ENCODE measurements at places on chromosomes 2 and 18. TPM values are rescaled to one million over a fixed set of nuclear protein-coding genes. Genes with fewer than 3 reads are reported as not detected.

SULT1C4 gene
- total RNA-seq, result 3.6 TPM

DES gene
- 30,562 TPM for total RNA-seq

RBMS1 gene
- total RNA-seq, result 69.2 TPM

ACVR1C gene
- total RNA-seq, result 0.33 TPM

NOSTRIN gene
- total RNA-seq, result 13.3 TPM

REEP1 gene
- total RNA-seq, result 79.5 TPM

FBXO11 gene
- total RNA-seq, result 43.8 TPM

CDK15 gene
- total RNA-seq, result 0.81 TPM

PPP4R3B gene
- 77.8 TPM for total RNA-seq

FABP1 gene
- total RNA-seq, result not detected

CNOT11 gene
- 22.1 TPM for total RNA-seq

PPP1R7 gene
- total RNA-seq, result 63.5 TPM

EIF2B4 gene
- total RNA-seq, result 64.2 TPM

DNA sequence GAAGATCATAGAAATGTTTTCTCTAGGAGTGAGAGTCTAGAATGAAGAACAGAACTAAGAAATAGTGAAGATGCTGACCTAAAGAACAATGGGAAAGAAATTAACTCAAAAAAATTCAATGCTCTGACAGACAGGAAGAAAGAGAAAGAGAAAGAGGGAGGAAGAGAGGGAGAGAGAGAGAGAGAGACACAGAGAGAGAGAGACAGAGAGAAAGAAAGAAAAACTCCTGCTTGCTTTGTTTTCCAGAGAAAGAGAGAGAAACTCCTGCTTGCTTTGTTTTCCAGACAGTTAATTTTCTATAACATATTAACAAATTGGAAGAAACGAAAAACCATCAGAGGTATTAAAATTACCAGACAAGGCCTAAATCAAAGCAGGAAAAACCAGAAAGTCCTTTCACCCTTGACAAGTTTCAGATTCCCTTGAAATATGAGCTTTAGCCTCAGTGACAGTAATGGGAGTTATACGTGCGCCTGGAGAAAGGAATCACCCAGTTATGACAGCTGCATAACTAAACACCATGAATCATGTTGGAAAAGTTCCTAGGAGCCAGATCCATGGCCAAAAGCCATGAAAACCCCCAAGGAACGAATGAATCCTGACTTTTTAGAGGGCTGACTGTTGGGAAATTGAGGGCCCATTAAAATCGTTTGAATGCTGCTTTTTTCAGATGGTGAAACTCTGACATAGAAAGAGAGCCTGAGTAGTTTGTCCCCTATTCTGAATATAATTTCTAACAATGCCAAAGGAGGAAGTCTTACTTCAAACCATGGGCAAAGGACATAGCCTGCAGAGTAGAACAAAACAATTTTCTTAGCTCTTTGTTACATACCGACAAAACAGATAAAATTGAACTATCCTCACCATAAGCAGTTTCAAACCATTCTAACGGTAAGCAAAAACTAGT, 228.6 kb upstream of the CHST9 start:
- H3K4me1 ChIP-seq, result no peaks in the 10 kb centered on the region
- DNase-seq, result peak; percentile 72
- no peaks in the 10 kb centered on the region for H3K36me3 ChIP-seq
- no peaks in the 10 kb centered on the region for H3K27me3 ChIP-seq

DNA sequence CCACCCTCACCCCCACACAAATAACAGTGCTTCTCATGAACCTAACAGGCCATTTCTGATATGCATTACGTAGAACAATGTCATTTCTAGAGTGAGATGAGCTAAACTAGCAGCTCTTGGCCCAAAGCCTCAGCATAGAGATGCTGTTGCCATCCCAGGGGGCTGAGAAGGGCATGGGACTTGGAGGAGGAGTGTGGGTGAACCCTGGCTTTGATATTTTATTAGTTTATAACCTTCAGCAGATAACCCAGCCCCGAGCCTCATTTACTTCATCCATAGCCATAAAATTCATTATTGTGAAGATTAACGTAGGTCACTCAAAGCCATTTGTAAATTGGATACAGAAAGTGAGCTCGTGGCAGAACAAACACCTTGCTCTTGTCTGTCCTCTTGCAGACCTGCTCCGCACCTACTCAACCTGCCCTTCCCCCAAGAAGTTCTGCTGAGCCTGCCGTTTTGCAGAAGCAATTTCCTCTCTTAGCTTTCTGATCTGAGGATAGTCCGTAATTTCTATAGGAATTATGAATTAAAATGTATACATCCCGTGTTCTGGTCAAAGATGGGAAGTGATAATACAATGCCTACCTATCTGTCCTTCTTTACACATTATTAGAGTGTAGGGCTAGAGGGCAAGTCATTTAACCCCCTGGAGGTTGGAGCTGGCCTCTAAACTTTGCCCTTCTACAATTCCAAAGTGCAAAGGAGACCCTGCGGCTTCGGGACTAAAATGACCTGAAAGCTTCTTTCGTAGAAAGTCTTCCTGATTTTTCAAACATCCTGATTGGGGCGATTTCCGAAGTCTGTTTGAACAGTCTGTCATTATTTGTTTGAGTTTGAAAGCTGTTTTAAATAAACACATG, 187.4 kb downstream of the BCL2 start:
- H3K4me3 ChIP-seq, result no peak overlapping the region
- no peaks in the 10 kb centered on the region for H3K4me1 ChIP-seq
- DNase-seq, result no peak
- H3K36me3 ChIP-seq, result no peaks in the 10 kb centered on the region
- H3K27me3 ChIP-seq, result no peaks in the 10 kb centered on the region
- no peak overlapping the region for H3K27ac ChIP-seq

DNA sequence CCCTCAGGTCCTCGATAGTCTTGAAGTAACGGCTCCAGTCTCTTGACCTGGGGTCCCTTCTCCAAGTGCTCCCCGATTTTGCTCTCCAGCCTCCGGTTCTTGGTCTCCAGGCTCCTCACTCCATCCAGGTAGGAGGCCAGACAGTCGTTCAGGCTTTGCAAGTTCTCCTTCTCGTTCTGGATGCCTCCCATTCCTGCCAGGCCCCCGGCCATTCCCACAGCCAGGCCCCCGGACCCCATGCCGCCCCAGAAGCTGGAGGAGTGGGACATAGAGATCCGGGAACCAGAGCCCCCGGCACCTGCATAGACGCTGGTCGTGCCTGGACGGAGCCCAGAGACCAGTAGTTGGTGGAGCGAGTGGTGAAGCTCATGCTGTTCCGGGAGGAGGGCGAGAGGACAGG, 29.0 kb upstream of the RAB31 start:
- H3K4me1 ChIP-seq, result no peaks in the 10 kb centered on the region
- H3K4me3 ChIP-seq, result no peak overlapping the region
- H3K36me3 ChIP-seq, result no peaks in the 10 kb centered on the region
- no peak overlapping the region for H3K27ac ChIP-seq
- no peak for DNase-seq
- no peaks in the 10 kb centered on the region for H3K27me3 ChIP-seq

- DNase-seq, result no peak
- H3K27ac ChIP-seq, result no peak overlapping the region
- no peaks in the 10 kb centered on the region for H3K36me3 ChIP-seq
- no peaks in the 10 kb centered on the region for H3K4me1 ChIP-seq
- no peaks in the 10 kb centered on the region for H3K27me3 ChIP-seq
Observed at GRCh38 chr18:63099848-63100629, 219.5 kb downstream of the BCL2 start.

GRCh38 chr2:127721311-127721977, 20.1 kb downstream of the SFT2D3 start:
- no peaks in the 10 kb centered on the region for H3K27me3 ChIP-seq
- H3K4me3 ChIP-seq, result no peak overlapping the region
- no peaks in the 10 kb centered on the region for H3K4me1 ChIP-seq
- peaks cover 45% of the 10 kb centered on the region for H3K36me3 ChIP-seq
- no peak overlapping the region for H3K27ac ChIP-seq
- DNase-seq, result no peak

DNA sequence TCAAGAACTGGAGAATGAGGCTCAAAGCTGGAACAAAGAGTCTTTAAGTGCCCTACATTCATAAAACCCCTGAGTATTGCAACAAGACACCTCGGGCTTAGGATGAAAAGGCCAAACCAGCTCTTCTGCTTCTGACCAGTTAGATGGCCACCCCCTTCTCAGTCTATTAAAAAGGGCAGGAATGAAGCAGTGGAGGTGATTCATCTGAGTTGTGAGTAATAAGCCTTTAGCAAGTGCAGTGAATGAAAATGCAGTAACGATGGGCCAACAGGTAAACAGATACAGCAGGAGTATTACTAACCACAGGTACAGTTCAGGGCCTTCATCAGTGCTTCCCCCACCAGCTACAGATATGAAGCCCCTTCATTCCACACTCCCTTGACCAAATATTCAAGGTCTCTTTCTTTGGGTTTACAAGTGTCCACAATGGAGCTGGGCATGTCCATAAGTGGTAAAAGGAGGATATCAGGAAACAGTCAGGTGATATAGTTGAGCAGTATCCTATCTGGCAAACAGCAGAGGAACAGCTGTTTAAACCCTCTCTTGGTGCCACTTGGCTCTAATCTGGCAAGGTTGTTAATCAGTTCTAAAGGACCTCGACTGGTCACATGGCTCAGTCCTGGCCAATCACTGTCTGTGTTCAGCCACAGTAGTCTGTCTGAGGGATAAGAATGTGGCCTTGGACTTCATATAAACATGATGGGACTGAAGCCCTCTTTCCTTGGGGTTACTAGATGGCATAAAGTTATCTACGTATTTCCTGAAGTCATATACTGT, 17.8 kb downstream of the SERPINB13 start:
- H3K4me1 ChIP-seq, result no peaks in the 10 kb centered on the region
- H3K27me3 ChIP-seq, result no peaks in the 10 kb centered on the region
- no peak overlapping the region for H3K27ac ChIP-seq
- no peak overlapping the region for H3K4me3 ChIP-seq
- no peak for DNase-seq
- H3K36me3 ChIP-seq, result no peaks in the 10 kb centered on the region

- no peaks in the 10 kb centered on the region for H3K27me3 ChIP-seq
- H3K4me1 ChIP-seq, result peaks cover 10% of the 10 kb centered on the region
- peak overlapping the region; percentile 35 for H3K4me3 ChIP-seq
- peak overlapping the region; percentile 53 for H3K27ac ChIP-seq
- peak; percentile 92 for DNase-seq
- no peaks in the 10 kb centered on the region for H3K36me3 ChIP-seq
Observed at GRCh38 chr2:205925373-205926337, 160.3 kb downstream of the INO80D start.

GRCh38 chr2:78876316-78876688, 149.2 kb upstream of the REG3G start:
- H3K36me3 ChIP-seq, result no peaks in the 10 kb centered on the region
- H3K4me1 ChIP-seq, result no peaks in the 10 kb centered on the region
- DNase-seq, result no peak
- no peaks in the 10 kb centered on the region for H3K27me3 ChIP-seq
- H3K27ac ChIP-seq, result no peak overlapping the region
- H3K4me3 ChIP-seq, result no peak overlapping the region

- H3K4me3 ChIP-seq, result no peak overlapping the region
- H3K27ac ChIP-seq, result no peak overlapping the region
- no peaks in the 10 kb centered on the region for H3K27me3 ChIP-seq
- no peaks in the 10 kb centered on the region for H3K36me3 ChIP-seq
- H3K4me1 ChIP-seq, result no peaks in the 10 kb centered on the region
- no peak for DNase-seq
Observed at GRCh38 chr2:196725882-196726281, 73.6 kb downstream of the GTF3C3 start.

DNA sequence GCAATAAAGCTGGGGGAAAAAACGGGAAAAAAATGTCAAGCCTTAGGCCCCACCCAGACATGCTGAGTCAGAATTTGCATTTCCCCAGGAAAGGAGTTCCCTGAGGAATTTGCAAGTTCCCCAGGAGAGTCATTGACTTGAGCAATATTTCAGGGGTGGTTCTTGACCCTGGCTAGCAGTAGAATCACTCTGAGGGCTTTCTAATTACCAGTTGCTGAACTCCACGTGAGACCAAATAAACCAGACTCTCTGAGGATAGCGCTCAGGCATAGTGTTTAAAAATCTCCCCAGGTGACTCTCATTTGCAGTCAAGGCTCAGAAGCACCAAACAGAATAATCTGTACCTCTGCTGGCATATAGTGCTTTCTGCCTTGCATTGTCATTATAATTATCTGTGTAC, 48.7 kb downstream of the C1QL2 start:
- no peaks in the 10 kb centered on the region for H3K36me3 ChIP-seq
- H3K4me1 ChIP-seq, result no peaks in the 10 kb centered on the region
- no peak for DNase-seq
- no peaks in the 10 kb centered on the region for H3K27me3 ChIP-seq
- no peak overlapping the region for H3K27ac ChIP-seq

GRCh38 chr2:176419591-176420071, 150.4 kb downstream of the MTX2 start:
- no peak overlapping the region for H3K4me3 ChIP-seq
- H3K27me3 ChIP-seq, result no peaks in the 10 kb centered on the region
- no peak for DNase-seq
- H3K27ac ChIP-seq, result no peak overlapping the region

DNA sequence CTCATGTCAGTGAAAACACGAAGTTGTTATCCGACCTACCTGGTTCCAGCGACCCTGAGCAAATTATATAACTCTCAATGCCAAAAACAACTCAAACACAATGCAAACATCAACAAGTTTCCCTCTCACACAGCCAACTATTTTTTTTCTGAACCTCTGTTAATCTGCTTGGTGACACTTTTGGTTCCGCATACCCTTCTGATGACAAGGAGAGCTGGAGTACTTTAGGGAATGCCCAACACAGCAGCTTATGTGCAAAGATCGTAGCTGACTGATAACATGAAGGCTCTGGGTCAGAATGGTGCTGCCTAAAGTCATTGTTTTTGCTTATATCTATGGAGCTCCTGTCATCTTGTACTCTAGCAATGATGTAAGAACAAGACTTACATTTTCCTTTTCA, 72.7 kb upstream of the CCDC68 start:
- no peaks in the 10 kb centered on the region for H3K36me3 ChIP-seq
- no peak overlapping the region for H3K4me3 ChIP-seq
- no peaks in the 10 kb centered on the region for H3K27me3 ChIP-seq
- H3K4me1 ChIP-seq, result no peaks in the 10 kb centered on the region
- no peak overlapping the region for H3K27ac ChIP-seq

GRCh38 chr2:110741491-110741980, 9.2 kb downstream of the ACOXL start:
- H3K27me3 ChIP-seq, result peaks cover 16% of the 10 kb centered on the region
- no peak for DNase-seq
- H3K36me3 ChIP-seq, result no peaks in the 10 kb centered on the region
- no peaks in the 10 kb centered on the region for H3K4me1 ChIP-seq
- H3K4me3 ChIP-seq, result no peak overlapping the region

DNA sequence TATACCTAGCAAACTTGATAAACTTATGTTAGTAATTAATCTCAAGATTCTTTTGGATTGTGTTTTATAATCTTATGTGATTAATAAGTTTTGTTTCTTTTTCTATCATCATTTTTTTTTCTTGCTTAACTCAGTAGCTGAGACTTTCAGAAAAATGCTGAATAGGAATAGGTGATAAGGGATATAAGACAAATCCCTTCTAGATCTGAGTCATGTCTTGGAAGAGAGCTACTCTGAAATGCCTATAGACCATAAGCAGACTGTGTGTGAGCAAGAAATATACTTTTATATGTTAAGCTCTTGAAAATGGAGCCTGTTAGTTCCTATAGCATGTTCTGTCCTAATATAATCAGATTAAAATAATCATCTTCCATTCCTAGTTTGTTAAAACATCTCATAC, 29.6 kb downstream of the CYBRD1 start:
- H3K27me3 ChIP-seq, result no peaks in the 10 kb centered on the region
- H3K4me1 ChIP-seq, result no peaks in the 10 kb centered on the region

Measured in sigmoid colon (tissue), 7 donors.